AG09309 (cell line): ENCODE measurements at places on chromosomes 16 and 17.

GRCh38 chr16:10566613-10567012 lies 13.8 kb downstream of the EMP2 start:
- no peak for DNase-seq

DNA sequence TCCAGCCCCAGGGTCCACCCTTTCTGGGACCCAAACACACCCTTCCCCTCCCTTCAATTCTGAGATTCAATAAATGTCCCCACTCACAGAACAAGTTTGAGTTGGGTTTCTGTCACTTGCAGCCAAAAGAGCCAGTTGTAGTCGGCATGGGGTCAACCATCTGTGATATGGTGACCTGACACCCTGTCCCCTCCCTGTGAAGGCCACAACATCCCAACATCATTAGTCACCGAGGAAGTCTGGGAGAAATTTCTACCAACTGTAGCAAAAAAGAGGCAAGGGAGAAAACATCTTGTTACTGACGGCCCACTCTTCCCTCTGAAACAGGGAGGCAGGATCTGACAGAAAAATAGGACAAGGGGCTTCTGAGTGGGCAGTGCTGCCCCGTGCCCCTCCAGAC lies 638 bp upstream of the LYZL6 start:
- no peak for DNase-seq

DNA sequence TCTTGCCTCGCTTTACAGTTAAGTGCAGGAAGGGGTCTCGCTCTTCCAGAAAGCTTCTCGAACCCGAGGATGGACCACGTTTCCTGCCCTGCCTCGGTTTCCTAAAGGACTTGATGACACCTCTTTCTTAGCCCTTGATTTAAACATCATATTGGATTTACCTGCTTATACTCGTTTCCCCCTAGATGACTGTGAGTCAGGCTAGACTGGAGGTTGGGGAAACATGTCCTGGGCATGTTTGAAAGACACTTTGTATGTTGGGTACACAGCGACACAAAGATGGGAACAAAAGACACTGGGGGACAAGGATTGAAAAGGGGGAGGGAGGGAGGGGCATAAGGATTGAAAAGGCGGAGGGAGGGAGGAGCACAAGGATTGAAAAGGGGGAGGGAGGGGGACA lies 30.0 kb downstream of the SDK2 start:
- DNase-seq = no peak

- no peak for DNase-seq
Measured at GRCh38 chr16:54281535-54282201, 4.9 kb downstream of the IRX3 start.

GRCh38 chr17:30318155-30318554 lies 15.7 kb downstream of the TMIGD1 start:
- DNase-seq = no peak

- no peak for DNase-seq
Measured at GRCh38 chr17:69448431-69449102, 34.1 kb downstream of the MAP2K6 start.

DNA sequence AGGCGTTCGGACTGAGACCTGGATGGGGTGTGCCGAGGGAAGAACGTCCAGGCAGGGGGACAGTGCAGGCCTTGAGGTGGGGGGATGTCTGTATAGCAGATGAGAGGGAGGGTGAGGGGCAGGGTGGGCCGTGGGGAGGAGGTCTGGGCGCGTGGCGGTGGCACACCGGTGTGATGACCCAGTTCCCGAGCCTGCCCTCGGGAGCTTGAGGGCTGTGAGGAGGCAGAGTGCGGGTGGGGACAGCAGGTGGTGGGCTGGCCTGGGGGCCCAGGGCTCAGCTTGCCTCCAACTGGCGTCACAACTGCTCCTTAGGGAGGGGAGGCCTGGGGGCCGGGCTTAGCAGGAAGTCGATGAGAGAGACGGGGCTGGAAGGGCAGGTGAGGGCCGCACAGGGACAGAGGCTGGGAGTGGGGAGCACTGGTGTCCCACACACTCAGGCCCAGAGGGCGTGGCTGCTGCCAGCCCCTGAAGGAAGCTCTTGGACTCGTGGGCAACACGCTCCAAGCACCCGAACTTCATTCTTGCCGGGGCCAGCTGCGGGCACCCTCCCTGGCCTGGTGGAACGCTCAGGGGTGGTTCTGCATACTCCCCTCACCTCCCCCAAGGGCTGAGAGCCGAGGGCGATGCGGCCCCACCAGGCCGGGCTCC lies 6.5 kb downstream of the CACNA1H start:
- DNase-seq = no peak

DNA sequence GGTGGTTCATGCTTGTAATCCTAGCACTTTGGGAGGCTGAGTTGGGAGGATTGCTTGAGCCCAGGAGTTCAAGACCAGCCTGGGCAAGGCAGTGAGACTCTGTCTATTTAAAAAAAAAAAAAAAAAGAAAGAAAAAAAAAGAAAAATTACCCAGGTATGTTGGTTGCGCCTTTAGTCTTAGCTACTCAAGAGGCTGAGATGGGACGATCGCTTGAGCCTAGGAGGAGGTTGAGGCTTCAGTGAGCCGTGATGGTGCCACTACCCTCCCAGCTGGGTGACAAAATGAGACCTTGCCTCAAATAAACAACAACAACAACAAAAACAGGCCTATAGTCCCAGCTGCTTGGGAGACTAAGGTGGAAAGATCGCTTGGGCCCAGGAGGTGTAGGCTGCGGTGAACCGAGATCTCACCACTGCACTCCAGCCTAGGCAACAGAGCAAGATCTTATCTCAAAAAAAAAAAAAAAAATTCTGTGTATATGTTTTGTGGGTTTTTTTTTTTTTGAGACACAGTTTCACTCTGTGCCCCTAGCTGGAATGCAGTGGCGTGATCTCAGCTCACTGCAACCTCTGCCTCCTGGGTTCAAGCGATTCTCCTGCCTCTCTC lies 12.5 kb upstream of the ANKRD40CL start:
- no peak for DNase-seq

GRCh38 chr17:204427-205147 lies 23.1 kb upstream of the DOC2B start:
- DNase-seq = no peak

DNA sequence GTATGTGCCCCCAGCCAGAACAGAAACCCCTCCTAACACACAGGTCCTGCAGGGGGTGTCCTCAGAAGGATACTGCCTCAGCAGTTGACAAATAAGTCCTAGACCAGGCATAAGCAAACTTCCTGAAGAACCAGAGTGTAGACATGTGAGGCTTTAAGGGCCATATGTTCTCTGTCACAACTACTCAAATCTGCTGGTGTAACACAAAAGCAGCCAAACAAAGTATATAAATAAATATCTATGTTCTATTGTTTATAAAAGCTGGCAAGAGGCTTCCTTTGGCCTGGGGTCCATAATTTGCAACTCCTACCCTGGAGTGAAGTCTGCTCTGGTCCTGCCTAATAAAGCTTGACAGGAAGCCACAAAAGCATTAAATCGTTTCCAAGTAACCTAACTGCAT lies 9.9 kb downstream of the FAM83G start:
- no peak for DNase-seq

- no peak for DNase-seq
Measured at GRCh38 chr17:73271072-73271471, 9.4 kb upstream of the CPSF4L start.

GRCh38 chr16:5314377-5314776 lies 216.8 kb upstream of the EEF2KMT start:
- no peak for DNase-seq
